ENCODE measurements at places on chromosomes 4 and X.

- no peak for DNase-seq
Measured at GRCh38 chr4:70365479-70365878, 4.9 kb downstream of the SMR3A start.

DNA sequence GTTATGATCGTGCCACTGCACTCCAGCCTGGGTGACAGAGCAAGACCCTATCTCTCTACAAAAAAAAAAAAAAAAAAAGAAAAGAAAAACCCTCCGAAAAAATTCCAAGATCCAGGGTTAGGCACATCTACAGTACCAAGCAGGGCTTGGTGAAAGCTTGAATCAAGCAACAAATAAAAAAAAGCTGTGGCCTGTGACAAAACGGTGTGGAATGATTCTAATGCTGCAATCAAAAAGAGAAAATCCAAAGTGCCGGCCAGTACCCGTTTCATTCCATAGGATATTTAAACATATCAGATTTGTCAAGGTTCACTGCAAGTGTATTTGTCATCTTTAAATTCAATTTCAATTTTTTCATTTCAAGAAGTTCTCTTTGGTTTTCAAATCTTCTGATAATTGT, 20.5 kb downstream of the RWDD4 start:
- no peak for DNase-seq

DNA sequence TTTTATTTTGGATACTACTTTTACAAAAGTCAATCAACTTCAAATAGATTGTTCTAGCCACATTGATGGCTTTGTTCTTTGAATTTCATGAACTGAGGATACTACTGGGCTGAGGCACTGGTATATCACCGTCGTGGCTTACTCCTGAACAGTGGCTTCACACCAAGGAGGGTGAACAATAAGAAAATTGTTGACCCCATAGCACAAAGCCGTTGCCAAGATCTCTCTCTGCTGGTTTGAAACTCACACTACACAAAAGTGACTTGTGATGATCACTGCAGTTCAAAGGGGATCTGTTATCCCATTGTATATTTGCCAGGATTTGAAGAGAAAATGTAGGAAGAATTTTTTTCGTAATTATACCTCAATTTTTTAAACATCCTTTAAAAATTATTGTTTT, 119.6 kb downstream of the PDLIM5 start:
- no peak for DNase-seq

- DNase-seq: no peak
Measured at GRCh38 chr4:94544811-94545210, 93.1 kb downstream of the PDLIM5 start.

GRCh38 chrX:15475486-15475885, 17.6 kb downstream of the PIR start:
- DNase-seq: no peak

DNA sequence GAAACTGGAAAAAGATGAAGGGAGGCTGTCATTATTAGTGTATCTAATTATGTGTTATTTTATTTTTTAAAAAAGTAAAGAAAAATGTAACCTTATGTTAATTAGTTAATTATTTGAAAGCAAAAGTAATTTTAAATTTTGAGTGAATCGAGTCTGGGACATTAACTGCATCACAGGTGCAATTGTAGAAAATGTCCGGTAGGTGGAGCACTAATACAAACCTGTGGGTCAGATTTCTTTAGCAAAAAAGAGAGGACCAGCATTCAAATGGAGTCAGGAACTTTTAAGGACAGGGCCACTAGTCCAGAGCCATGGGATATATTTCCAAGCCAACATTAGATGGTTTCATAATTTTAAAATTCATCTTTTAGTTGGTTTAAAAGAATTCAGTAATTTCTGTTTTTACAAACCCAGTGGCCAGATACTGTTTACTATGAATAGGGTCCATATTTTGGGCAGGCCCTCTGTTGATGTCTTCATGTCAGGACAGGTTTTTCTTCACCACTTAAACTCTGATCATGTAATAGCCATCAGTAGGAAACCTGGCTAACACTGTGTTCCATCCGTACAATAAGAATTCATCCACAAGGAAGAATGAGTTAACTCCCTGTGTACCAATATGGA, 27.2 kb downstream of the BST1 start:
- no peak for DNase-seq

- no peak for DNase-seq
Measured at GRCh38 chrX:53280331-53281320, 758 bp downstream of the IQSEC2 start.

DNA sequence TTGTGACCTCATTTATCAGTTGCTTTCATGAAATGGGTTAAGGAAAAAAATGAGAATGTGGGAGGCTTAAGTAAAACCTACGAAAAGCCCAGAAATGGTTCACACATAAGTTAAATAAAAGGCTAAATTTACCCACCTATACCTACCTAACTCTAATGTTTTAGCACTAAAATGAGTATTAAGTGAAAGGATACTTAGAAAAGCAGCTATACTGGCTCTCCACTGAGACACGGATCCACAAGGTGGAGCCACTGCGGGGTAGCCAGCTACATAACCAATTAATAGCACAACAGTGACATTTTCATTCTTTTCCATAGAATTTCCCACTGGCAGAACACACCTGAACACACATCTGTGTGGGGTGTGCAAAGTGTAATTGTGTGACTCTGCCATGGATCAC, 101.9 kb downstream of the MAML3 start:
- no peak for DNase-seq

DNA sequence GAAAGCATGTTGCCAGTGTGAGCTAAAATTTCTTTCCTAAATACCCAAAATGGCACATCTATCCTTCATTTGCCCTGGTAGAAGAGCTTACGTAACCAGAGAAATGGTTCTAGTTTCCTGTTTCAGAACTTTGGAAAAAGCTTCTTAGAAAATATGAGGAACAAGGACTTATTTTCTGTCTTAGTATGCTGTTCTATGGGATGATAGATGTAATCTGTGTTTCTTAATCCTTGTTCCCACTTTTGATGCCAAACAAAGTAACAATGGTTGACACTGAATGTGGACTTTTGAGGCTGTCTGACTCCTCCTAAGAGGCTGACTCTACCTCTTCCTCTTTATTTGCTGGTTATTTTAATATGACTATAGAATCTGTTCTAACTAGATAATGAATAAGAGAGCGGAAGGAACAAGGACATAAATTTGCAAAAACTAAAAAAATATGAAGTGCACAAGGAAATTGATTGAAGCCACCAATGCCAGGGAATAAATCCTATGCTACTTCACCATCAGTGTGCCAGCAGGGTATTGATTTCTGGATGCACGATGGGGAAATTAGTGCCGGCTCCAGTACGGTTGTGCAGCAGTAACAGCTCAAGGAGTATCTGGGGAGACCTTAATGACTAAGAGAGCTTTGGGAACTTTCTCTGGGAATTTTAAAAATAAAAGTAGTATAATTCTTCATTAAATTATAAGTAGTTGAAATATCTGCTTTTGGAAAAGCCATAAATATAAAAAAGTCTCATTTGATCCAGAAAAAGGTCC, 39.4 kb upstream of the TET2 start:
- no peak for DNase-seq

DNA sequence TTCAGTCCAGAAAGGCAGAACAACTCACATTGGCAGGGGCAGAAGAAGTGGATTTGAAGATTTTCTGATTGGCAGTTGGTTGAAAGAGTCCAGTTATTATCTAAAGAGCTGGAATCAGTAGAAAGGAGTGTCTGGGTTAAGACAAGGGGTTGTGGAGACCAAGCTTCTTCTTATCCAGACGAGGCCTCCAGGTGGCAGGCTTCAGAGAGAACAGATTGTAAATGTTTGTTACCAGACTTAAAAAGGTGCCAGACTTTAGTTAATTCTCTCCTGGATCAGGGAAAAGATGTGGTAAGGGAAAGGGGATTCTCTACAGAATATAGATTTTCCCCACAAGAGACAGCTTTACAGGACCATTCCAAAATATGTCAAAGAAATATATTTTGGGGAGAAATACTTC, 36.7 kb upstream of the TLR3 start:
- no peak for DNase-seq

GRCh38 chrX:85375333-85375738, 4.1 kb downstream of the POF1B start:
- no peak for DNase-seq

- DNase-seq: no peak
Measured at GRCh38 chrX:96824166-96824565, 59.5 kb upstream of the RPA4 start.

DNA sequence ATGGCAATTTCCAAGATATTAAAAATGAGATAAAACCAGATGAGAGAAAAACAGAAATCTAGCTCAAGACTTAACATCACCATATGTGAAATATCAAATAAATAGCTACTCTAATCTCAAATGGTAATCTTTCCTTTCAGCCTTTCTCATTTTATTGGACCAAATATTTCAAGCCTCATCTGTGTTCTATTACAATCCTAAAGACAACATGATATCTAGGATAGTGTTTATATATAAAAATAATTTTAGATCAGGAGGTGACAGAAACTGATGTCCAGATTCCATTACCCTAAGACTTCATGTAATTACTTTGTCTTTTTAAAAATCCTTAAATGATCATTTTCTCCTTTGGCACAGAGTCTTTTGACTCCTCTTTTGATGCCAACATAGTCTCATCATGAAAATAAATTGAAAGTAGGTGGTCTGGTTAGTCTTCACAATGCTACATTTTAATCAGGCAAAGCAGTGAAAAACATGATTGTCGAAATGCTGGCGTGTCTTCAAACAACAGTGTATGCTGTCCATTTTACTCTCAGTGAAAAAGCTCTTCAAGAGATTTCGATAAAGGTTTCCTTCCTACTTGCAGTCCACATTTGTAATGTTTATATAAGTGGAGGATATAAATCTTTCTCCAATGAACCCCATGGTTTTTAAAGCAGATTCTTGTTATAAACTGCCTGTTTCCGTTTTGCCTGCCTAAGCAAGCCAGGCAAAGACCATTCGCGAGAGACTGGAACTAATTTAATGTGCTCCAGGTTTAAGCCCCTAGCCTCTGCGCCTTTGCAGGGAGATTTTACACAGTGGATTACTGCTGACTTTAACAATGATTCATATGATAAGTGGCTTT, 169.8 kb downstream of the SCFD2 start:
- no peak for DNase-seq

Measured in activated B cell treated with CpG ODN at 0.5 μM for 24 hours (primary cell).